ENCODE measurements at places on chromosomes 2 and 18.

GRCh38 chr2:196361606-196362326, 190.4 kb upstream of the STK17B start:
- no peak for DNase-seq

DNA sequence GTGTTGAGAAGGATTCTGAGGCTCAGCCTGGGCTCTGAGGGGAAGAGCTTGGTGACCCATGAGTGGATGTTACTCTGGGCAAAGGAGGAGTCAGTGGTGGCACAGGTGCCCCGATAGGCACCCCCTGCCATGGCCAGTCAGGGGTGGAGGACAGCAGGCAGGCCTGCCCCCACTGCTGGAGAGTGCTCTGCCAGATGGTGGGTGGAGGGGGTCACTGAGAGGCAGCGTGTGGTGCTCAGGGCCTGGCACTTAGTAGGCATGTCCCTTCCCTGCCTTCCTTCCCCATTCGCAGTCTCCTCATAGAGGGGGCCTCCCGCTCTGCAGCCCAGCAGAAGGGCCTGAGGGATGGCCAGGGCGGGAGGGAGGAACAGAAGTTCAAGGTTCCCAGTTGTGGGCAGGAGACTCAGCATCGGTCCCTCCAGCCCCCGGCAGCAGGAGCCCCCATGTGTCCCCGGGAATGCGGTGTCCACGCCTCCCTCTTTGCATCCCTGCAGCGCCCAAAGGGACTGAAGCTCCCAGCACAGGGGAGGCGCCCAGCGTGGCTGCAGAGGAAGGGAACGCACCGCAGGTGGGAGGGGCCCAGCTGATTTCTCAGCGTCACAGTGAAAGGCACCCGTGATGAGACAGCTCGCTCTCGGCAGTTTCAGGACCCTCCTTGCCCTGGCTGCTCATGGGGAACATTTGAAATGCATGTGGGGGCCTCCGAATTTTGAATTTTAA, 5.7 kb upstream of the SNED1 start:
- no peak for DNase-seq

DNA sequence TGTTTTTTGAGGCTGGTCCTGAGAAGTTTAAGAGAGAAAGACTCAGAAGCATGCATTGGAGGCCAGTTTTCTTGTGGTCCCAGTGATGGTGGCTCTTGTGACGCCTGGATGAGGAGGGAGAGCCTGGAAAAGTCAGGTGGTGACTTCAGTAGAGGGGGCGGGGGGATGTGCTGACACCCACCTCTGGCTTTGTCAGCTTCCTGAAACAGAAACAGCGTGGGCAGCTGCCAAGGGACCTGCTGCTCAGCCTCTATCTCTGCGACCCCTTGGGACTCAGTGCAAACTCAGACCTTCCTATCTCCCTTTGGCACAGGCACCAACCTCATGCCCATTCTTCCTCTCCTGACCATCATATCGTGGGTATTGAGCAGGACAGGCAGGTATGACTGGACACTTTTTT, 6.4 kb downstream of the TGFBRAP1 start:
- no peak for DNase-seq

GRCh38 chr2:14355102-14355501, 277.4 kb upstream of the LRATD1 start:
- DNase-seq = no peak

DNA sequence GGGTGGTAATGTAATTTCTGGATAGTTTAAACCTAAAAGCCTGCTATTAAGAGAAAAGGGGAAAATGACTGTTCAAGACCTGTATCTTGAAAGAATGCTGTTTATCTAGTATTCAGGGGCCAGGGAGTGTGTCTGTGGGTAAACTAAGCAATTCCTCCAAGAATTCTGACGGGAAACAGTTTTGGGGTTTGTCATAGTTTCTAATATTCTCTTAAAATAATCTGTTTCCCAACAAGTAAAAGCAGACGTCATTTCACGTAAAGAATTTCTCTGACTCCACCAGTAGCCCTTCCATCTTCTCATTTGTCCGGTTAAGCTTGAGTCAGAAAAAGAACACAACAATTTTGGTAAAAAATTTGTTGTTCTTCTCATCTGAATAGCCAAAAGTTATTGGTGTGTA, 232.1 kb upstream of the EPAS1 start:
- no peak for DNase-seq

DNA sequence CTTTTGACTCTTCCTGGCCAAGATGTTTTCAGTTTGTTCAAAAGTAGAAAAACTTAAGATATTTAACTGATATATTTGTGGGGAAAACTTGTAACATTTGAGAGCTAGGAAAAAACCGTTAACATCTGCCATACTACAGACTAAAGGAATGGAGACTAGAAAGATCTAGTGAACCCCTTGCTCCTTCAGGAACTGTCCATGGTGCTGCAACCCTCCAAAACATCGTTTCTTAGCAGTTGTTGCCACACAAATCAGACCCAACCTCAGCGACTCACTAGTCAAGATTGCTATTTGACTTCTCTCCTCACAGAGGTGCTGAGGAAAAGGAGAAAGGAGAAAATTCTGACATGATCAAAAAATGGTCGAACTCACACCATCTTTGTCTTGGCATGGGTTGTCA, 393.8 kb upstream of the LYPD1 start:
- no peak for DNase-seq

GRCh38 chr2:232238108-232238507, 140.4 kb upstream of the ALPP start:
- DNase-seq = no peak

DNA sequence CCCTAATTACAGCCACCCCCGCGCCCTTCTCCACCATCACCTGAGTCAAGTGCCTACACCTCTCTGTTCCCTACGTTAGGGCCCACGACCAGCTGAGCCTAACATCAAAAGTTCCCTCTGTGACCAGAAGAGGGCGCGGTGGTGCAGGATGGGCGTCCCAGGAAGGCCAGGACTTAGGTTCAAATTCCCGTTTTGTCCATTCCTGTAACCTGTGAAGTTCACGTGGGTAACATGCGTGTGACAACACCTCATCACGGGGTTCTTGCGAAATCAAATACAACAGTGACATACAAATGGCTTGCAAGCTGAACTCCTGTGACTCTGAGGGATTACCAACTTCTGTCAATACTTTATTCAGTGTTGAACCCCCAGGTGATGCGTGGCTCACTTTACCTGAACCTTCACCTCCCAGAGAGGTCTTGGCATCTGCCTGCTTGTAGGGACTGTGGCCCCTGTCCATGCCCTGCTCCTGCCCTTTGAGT, 207.9 kb downstream of the ARL4C start:
- DNase-seq = peak; percentile 36

DNA sequence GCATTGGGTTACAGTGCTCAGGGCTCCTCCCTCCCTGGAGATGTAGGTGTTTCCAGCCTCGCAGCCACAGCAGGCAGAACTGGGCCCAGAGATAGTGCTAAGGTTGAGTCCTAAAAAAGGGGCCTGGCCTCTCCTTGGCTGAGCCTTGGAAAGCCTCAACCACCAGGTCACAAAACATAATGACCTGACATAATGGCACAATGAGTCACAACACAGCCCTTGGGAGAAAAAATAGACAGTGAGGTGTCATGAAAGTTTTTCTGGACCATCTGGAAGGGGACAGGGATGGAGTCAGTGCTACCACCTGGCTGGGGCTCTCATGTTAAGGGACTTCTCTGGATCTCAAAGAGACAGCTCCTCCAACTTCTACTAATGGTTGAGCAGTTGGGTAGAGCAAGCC, 92.4 kb upstream of the LCLAT1 start:
- no peak for DNase-seq

GRCh38 chr18:805008-805754, 6.9 kb downstream of the YES1 start:
- DNase-seq = no peak

DNA sequence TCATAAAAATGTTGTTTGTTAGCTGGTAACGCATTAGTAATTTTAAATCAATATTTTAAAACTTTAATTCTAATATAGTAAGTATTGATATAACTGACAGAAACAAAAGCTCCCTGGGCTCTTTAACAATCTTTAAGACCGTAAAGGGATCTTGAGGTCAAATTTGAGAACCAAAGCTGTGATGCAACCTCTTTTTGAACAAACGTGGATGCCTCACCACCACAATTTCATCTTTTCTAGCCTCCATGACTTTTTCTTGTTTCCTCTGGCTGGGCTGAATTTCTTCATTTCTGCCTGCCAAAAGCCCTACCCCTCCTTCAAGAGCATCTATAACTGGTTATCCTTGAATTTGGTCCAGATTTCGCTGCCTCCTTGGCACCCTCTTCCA, 563 bp upstream of the POLE4 start:
- DNase-seq = no peak

- DNase-seq = no peak
Observed at GRCh38 chr2:207137596-207138337, 28.0 kb downstream of the KLF7 start.

DNA sequence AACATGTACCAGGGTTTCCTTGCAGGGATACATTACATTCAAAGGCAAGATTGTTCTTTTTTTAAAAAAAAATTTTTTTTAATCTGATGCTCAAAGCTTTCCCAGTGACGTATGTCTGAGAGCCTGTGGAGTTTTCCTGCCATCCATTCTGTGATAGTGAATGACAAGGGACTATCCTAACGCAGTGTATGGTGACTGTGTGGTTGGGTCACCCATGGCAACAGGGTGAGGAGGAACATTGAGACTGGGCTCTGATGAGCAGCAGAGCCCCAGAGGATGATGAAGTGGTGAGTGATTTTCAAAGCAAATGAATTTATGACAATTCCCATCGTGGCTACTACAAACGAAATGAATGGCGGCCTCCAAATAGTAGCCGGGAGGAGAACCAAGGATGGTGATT, 28.6 kb upstream of the CTAGE1 start:
- DNase-seq = no peak

DNA sequence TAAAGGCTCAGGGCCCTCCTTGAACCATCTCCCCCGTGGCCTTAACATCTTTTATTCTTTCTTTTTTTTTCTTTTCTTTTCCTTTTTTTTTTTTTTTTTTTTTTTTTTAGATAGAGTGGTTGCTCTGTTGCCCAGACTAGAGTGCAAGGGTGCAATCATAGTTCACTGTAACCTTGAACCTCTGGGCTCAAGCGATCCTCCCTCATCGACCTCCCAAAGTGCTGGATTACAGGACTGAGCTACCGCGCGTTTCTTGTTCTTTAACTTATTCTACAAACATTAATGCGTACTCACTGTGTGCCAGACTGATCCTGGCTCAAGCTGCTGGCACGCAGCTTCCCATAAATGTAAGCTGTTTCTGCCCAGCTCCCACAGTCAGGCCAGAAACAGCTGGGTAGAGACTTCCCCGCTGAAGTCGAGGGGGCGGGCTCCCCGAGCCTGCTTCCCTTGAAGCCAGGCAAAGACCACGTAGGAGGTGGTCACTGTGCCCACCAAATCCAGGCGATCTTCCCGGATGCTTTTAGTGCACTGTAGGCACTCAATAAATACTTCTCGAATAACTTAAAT, 29.2 kb upstream of the ATP6V1B1 start:
- no peak for DNase-seq

All from activated CD4-positive, CD25-positive, alpha-beta regulatory T cell (primary cell).